ENCODE measurements at places on chromosomes 7 and 10. TPM values are rescaled to one million over a fixed set of nuclear protein-coding genes. Genes with fewer than 3 reads are reported as not detected.

Gene NANOS1
- total RNA-seq: 3.9 TPM

Gene ICA1
- total RNA-seq: 9.6 TPM

Gene TMEM176B
- total RNA-seq: not detected

Gene AGR2
- total RNA-seq: 11.9 TPM

Gene PNLIPRP2
- total RNA-seq: not detected

Gene PTPN20
- total RNA-seq: 1.0 TPM

Gene WNT8B
- total RNA-seq: not detected

Gene NODAL
- not detected for total RNA-seq

Gene SH2B2
- total RNA-seq: 13.6 TPM

Gene CALML3
- not detected for total RNA-seq

Gene MALRD1
- 0.06 TPM for total RNA-seq

Gene TNRC18
- total RNA-seq: 17.4 TPM

Gene CALN1
- not detected for total RNA-seq

Gene XRCC2
- total RNA-seq: 10.3 TPM

Gene PIK3CG
- 0.23 TPM for total RNA-seq

Gene C10orf53
- not detected for total RNA-seq

Gene SFTPA1
- total RNA-seq: not detected

Gene GIMAP6
- not detected for total RNA-seq

Gene EMX2
- 5.7 TPM for total RNA-seq

Gene GLCCI1
- total RNA-seq: 1.9 TPM

Gene ASZ1
- total RNA-seq: not detected

Gene MRC1
- not detected for total RNA-seq

Gene SPDYE3
- total RNA-seq: not detected

Gene PNLIPRP3
- not detected for total RNA-seq

Gene C10orf105
- total RNA-seq: not detected

Gene CFAP70
- 0.14 TPM for total RNA-seq

Gene CNTNAP2
- 2.7 TPM for total RNA-seq

Gene SLC35G1
- total RNA-seq: 4.7 TPM

Gene TMEM176A
- not detected for total RNA-seq

Gene CPA2
- total RNA-seq: 0.14 TPM

Gene OR9A2
- total RNA-seq: not detected

Gene SPDYE2
- total RNA-seq: not detected

Gene TES
- total RNA-seq: 153 TPM

Gene PALD1
- total RNA-seq: 3.5 TPM

Gene PDE6C
- total RNA-seq: not detected

Gene CYP2C9
- 1.0 TPM for total RNA-seq

Gene AVL9
- 56.7 TPM for total RNA-seq

Gene LIPJ
- total RNA-seq: not detected

Gene TMEM213
- total RNA-seq: not detected

Gene FOXI2
- total RNA-seq: not detected

Gene VWDE
- total RNA-seq: 0.12 TPM

Gene IFIT1
- total RNA-seq: 3.4 TPM

Gene PTPRZ1
- total RNA-seq: not detected

Gene CTTNBP2
- total RNA-seq: 2.0 TPM

Gene MSMB
- not detected for total RNA-seq

Gene DYNC1I1
- total RNA-seq: 0.06 TPM

Gene SPDYE9
- not detected for total RNA-seq

Gene CYTH3
- total RNA-seq: 15.6 TPM

Data from epithelial cell of proximal tubule (primary cell).